ENCODE measurements at places on chromosomes 2 and 18.

- no peak for DNase-seq
These were observed 123.3 kb upstream of the RND3 start for GRCh38 chr2:150610670-150611279.

- no peak for DNase-seq
These were observed 4.8 kb upstream of the PARD6G start for GRCh38 chr18:80252136-80252535.

- no peak for DNase-seq
These were observed 108.7 kb downstream of the ZBTB7C start for GRCh38 chr18:48300463-48300961.

DNA sequence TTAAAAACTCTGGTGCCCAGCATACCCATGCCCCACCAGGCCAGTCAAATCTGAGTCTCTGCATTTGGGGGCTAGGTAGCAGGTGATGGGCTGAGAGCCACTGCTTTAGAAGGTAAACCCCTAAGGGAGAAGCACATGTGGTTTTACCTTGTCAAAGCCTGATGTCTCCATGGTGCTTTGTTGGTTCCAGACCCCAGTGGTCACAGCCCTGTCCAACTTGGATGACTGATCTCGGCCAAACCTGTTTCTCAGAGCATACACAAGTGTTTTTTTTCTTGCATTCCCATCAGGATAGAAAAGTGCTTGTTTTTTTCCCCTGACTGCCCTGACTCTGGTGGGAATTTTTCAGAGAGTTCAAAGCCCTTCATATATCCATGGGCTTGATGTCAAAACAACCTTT, 13.5 kb downstream of the PLB1 start:
- no peak for DNase-seq

GRCh38 chr2:56084111-56084901, 99.5 kb upstream of the CCDC85A start:
- no peak for DNase-seq

GRCh38 chr2:161102770-161103450, 57.3 kb upstream of the TANK start:
- no peak for DNase-seq

- DNase-seq = no peak
These were observed 514.1 kb downstream of the CPS1 start for GRCh38 chr2:211070547-211070946.

DNA sequence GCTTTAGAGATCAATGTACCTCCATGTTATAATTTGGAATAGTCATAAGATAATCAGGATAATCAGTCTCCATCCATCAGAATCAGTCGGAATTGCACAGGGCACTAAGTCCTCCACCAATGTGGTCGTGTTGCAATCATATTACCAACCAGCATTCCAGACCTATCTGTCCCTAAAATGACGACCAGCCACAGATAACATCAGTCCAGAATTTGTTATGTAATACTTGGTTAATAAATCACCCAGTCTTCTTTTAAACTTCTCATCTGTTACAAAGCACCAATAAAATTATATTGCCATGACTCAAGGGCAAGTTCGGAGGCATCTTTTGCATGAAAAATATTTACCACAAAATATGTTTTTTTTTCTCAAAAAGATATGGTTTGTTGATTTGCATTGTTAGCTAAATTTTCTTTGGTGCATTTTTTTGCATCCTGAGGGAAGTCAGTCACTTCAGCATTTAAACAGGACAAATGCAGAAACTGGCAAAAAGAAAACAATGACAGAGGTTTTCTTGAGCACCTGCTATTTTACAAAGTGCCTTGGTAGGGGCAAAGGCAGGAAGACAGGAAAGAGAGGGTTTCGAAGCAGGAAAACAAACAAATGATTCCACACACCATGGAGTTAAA, 29.3 kb downstream of the PIEZO2 start:
- DNase-seq = no peak

DNA sequence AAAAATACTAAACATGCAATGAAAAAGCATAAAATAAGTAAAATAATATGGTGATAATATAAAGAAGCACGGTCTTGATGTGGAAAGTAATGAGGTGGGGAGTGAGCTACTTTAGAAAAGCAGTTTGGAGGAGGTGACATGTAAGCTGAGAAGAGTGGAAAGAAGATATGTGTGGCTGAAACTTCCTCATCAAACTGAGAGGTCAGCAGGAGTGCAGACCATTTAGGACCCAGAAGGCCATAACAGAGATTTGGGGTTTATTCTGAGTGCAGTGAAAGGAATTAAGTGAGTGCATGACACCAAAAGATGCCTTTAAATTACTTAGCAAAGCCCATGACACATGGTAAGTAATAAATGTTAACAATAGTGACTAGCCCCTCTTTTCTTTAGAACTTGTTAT, 24.4 kb upstream of the TMEM182 start:
- DNase-seq = no peak

DNA sequence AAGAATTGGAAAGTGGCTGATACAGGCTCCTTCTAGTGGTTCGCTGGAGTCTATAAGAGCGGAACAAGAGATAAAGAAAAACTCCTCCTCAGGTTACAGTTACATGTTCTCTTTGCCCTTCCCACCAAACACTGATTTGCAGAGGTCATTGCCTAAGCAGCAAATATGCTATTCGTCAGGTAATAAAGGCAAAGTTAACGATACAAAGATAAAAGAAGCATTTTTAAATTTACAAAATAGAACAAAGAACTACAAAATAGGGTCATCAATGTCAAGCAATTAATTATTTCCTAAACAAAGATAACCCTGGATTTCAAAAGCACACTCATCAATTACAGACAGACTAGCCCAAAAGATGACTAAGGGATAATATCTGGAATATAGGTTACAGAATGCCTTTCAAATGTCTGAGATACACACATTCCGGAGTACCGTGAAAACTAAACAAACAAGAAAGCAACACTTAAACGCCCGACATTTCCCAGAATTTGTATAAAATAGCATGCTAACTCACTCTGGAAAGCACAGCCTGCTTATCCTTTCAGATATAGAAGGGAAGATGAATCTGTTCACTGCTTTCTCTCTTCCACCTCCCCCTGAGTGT, 186.4 kb downstream of the MREG start:
- no peak for DNase-seq

DNA sequence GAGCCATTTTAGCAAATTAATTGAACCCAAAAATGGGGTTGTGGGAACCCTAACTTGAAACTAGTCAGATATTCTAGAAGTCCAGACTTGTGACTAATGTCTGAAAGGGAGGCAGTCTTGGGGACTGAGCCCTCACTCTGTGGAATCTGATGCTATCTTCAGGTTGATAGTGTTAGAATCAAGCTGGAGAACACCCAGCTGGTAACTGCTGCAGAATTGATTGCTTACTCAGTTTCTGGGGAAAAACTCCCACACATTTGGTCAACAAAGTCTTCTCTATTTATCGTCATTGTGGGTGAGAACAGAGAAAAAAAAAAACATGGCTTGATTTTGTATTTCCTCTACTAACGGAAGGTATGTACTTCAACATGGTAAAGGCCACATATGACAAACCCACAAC, 1925.8 kb upstream of the CELF4 start:
- DNase-seq = no peak
